Activated T-helper 1 cell treated with Interleukin-2 at 50 U/mL for 16 hours (primary cell): ENCODE measurements at places on chromosomes 12 and 14.

- DNase-seq = no peak
Measured at GRCh38 chr14:32109676-32110547, 32.8 kb downstream of the ARHGAP5 start.

DNA sequence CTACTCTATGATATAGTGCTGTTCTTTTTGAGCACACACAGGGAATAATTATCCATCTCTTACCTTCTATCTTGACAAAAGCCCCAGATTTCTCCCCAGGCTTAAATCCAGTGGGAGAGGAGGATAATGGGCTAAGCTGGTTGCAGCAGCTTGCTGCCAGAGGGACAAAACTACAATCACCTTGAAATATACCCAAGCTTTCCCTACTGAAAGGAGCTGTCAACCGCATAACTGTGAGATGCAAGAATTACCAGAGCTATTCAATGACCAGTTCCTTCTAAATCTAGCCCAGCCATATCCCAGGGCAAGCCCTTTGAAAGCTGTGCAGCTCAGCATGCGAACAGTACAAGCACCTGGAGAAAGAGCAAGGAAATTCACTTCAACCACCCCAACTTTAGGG lies 943 bp upstream of the MGAT4C start:
- DNase-seq = no peak

DNA sequence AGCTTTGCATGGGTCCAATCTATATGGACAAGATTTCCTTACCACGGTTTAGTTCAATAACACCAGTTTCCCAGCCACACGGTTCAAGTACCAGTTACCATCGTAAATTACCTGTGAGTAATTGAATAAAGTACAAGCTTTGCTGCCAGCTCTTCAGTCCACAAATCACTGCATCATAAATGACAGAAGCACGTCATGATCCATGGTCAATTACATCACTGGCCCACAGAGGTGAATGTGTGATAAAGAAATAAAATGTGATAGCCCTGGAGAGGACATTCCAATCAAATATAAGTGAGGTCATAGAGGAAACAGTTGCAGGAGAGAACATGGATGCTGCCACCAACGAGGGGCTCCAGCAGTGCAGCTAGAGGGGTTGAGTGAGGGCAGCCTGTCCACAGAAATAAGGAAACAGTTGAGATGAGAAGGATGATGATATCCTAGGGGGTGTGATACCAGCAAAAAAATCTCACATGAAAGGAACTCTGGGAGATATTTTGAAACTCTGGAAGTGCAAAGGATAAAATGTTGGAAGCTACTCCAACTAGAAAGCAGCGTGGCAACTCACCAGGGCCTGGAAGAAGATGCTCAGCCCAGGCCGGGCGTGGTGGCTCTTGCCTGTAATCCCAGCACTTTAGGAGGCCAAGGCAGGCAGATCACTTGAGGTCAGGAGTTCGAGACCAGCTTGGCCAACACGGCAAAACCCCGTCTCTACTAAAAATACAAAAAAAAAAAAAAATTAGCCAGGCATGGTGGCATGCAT lies 5.8 kb upstream of the DYNC1H1 start:
- no peak for DNase-seq

DNA sequence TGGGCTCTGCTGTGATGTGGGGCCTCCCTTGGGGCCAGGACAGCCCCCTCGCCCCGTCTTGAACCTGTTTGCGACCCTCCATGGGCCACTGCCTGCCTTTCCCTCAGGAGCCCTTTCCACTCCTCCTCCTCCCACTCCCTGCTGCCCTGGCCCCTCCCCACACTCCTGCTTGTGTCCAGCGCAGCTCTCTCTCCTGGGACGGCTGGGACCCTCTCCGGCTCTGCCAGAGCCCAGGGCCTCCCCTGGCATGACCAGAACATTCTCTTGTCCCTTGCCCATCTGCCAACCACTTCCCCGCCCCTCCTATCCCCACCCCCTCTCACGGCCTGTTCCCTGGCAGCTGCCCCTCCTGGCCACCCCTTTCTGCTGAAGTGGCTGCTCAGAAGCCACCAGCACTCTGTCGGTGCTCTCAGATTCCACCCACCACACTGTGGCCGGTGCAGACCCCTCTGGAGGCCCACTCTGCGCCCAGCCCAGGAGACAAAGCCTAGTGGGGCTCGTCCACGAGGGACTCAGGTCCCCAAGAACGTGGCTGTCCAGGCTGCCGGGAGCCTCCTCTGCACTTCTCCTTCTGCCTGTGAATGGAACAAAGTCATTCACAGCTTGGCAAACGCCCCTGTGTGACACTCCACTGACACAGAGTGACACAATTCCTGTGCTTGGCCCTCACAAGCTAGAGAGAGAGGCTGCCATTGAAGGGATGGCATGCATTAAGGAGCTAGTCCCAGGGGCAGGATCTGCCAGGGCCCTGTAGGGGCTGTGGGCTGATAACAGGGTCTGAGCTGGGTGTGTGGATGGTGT lies 1.4 kb downstream of the ASPG start:
- DNase-seq = no peak

GRCh38 chr12:10140001-10140400 lies 10.0 kb upstream of the CLEC7A start:
- DNase-seq = peak; percentile 1

DNA sequence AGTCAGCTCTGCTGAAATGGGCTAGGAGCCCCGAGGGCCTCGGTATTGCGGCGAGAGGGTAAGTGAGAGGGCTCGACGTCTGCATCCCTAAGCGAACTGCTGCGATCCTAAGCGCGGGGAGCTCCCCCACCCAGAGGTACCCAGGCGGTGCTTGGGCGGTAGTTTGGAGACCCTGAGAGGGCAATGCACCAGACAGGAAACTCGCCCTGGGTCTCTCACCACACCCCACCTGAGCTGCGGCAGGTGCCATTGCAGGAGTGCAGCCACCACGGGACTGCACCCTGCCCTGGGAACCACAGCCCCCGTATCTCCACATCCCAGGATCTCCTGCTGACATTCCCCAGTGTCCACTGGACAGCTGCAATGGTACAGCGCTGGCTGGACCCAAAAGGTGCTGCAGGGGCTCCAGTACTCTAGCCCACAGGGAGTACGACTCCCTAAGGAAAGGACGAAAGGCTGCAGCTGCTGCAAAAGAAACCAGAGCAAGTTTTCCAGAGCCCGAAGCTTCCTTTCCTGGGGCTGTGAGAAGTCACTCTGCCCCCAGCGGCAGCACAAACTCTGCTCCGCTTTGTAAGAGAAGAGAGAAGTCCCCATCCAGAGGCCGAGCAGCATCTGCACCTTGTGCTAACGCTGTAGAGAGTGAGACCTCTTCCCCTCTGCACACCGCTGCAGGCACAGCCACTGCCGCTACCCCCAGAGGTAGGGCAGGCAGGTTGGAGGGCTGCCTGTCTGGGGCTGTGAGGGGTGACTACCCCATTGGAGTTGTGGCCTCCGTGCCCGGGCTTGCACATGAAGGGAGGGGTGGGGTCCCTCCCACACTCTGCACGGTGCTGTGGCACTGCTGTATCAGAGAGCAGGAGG lies 31.1 kb upstream of the MON2 start:
- no peak for DNase-seq

GRCh38 chr12:112096070-112096469 lies 12.5 kb downstream of the NAA25 start:
- no peak for DNase-seq

DNA sequence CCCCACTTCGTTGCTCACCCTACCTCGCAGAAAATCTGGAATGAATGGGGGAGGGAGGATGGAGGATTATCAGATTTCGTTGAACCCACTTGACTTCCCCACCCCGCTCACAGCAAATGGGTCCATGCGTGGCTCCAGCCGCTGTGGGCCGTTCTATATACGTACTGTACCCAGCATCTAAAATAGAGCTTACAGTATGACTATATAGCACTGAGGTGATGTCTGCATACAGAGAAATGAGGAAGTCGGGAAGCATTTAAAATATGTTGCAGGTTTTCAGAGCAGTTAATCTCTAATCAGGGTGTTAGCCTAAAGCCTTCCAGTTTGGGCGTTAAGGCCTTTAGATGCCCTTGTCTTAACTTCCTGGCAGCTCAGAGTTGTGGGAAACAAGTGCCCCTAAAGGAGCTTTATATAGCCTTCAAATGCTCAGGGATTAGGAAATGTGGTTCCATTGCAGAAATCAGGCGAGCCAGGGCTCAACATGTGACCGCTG lies 1.4 kb downstream of the BICDL1 start:
- DNase-seq = no peak

DNA sequence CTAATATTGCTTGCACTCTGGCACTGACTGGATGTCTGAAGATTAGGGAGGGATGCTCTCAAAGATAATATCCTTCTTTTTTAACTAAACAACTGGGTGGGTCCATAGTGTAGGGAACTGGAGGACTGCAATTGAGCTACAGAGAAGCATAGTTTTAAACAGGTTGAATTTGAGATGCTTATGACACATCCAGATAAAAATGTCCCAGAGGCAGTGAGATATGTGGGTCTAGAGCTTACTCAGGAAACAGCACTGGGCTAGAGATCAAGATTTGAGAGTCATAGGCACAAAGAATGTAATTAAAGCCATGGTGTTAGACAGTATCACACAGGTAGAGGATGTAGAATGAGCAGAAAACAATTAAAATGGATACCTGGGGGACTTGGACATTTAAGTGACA lies 198.4 kb downstream of the NELL2 start:
- no peak for DNase-seq

DNA sequence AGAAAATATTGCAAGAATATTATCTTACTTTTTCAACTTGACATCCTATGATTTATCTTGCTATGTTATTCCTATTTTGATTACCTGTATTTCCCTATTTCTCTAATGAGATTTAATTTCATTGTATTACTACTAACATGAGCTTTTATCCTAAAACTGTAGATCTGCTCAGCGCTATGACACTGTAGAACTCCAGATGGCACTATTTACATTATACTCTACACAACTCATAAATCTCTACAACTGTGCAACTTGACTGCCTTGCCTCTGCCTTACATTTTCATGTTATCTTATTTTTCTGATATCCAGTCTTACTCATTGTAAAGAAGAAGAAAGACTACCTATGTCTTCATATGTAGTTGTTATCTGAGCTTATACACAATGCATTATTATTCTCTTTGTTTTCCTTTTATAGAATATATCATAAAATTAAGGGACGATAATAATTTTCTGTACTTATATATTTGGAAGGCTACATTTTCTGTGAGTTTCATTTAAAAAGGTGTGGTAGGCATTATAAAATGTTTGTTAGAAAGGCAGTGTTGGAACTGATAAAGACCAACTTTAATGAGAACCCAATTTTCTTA lies 24.1 kb downstream of the NUP37 start:
- DNase-seq = no peak

DNA sequence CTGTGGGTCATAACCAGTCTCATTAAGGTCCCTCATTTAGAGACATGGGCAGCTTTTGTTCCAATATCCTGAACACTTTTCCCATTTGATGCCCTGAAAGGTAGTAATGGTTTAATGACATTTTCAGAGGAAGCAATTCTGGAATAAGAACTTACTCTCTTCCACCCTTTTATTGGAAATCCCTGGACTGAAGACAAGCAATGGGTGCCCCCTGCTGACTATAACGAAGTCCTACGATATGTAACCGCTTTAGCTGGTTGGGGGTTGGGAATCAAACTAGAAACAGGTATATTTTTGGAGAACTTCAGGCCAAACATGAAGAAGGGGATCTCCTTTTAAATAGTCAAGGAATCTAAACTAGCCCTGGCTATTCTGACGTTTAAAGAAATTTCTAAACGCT lies 20.5 kb downstream of the SARNP start:
- no peak for DNase-seq
